ENCODE measurements at places on chromosomes 7 and 10. TPM values are rescaled to one million over a fixed set of nuclear protein-coding genes. Genes with fewer than 3 reads are reported as not detected.

DNA sequence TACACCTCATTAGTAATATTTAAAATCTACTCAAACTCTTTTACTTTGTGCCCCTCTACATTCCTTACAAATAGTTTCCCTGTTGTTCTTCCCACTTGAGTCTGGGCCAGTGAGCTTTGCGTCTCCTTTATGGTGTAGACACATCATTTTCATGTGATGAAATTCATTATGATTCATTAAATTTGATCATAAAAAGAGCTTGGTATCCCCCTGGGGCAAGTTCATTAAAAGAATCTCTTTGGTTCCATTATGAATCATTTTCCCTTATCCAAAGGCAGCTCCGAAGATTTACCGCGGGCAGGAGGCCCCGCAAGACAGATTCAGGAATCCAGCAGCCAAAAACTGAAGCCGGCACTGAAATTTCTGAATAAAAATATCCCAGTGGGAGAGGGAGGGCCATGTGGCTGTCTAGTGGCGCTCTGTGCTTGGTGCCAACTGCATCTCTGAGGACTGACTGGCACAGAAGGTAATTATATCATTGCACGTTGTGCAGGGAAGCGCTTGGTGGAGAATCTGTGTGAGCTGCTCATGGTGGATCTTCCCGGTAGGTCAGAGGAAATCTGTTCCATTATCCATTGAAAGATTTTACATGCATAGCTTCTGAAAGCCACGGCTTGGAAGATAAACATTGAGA is 151.4 kb upstream of the PITRM1 start:
- no peak for DNase-seq

DNA sequence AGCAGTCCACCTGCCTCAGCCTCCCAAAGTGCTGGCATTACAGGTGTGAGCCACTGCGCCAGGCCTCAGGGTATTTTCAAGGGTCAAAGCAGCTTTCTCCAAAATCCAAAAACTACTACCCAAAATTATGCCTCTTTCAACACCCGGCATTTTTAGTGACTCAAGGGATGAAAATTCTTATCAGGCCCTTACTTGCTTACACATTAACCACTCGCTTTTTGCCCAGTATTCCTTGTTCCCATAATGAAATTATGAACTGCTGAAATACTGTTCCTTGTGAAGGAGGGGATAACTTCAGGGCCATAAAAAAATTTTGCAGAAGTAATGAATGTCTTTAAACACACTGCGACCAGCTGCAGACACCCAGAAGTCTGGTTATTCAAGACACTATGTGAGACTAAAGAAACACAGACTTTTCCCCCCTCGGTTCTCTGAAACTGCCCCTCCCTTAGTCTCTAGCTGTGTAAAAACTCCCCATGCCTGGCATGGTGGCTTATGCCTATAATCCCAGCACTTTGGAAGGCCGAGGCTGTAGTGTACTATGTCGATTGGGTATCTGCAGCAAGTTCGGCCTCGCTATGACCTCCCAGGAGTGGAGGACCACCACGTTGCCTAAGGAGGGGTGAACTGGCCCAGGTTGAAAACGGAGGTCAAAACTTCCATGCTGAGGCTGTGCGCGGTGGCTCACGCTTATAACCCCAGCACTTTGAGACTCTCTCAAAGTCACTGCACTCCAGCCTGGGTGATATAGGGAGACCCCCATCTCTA is 12.0 kb downstream of the FXYD4 start:
- DNase-seq, result no peak

GRCh38 chr10:509361-510102 is 179.9 kb downstream of the DIP2C start:
- DNase-seq, result no peak

- no peak for DNase-seq
Measured at GRCh38 chr10:100043344-100043743, 33.6 kb upstream of the DNMBP start.

- no peak for DNase-seq
Measured at GRCh38 chr10:84540617-84541288, 212.4 kb downstream of the CCSER2 start.

- DNase-seq, result no peak
Measured at GRCh38 chr10:18097524-18097923, 42.7 kb upstream of the CACNB2 start.

- peak; percentile 60 for DNase-seq
Measured at GRCh38 chr10:103542764-103543616, 49.5 kb downstream of the NEURL1 start.

- DNase-seq, result no peak
Measured at GRCh38 chr7:50852901-50853300, 70.2 kb upstream of the GRB10 start.

GRCh38 chr7:147607157-147607800 is 983.3 kb upstream of the C7orf33 start:
- no peak for DNase-seq

- DNase-seq, result no peak
Measured at GRCh38 chr7:78047800-78048199, 249.2 kb downstream of the PHTF2 start.

GRCh38 chr10:69801434-69802315 is at the start of gene COL13A1:
COL13A1 (plus strand) TSS chr10:69801906; CDS start chr10:69802424, 518 bp downstream.
- DNase-seq, result peak; percentile 82

DNA sequence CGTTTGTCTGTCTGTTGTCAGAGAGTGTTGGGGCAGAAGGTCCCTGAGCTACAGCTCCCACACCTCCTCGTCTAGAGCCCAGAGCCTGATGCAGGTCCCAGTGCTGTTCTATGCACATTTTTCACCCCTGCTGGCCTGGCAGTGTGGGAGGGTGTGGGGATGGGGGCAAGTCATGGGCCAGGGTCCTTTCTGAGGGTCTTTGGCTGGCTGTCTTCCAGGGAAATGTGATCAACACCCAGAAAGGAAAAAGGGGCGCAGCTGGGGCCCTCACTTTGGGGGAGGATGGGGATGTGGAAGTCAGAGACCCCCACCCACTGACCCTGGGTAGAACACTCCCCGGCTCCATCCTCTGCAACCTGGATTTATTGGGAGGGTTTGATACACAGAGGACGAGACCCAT is 50.0 kb upstream of the ZNF716 start:
- no peak for DNase-seq

DNA sequence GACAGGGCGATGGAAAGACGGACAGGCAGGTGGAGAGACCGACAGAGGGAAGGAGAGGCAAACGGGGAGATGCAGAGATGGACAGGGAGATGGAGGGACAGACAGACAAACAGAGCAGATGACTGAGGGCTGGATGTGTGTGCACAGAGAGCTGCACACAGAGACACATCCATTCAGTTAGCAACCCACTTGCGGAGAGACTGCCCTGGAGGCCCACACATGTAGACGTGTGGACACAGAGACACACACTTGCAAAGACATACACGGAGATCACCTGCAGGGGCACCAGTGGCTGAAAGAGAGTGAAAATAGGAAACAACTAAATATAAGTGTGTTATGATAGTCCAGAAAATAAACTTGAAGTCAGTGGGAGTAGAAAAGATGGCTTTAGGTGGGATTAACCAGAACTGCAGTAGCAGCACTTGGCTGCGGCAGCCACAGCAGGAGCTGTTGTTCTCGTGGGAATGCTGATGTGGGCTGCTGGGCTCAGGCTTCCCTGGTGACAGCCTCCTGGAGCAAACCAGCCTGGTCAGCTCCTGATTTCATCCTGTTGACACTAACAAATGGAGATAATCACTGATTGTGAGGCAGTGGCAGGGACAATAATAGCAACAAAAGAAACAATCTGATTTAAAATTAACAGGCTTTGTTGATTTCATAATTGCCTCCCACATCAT is 134.1 kb downstream of the CCNY start:
- DNase-seq, result no peak

DNA sequence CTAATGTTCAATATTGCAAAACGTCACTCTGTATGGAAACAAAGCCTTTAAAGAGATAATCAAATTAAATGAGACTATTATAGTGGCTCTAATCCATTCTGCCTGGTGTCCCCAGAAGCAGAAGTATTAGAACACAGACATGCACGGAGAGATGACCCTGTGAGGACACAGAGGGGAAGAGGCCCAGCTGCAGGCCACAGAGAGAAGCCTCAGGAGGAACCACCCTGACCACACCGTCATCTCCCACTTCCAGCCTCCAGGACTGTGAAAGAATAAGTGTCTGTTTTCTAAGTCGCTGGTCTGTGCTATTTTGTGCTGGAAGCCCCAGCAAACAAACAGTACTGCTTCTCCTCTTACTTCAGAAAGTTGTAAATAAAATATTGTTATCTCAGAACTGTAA is 283.5 kb upstream of the ADARB2 start:
- DNase-seq, result no peak

GRCh38 chr7:117698018-117698417 is 175.2 kb downstream of the CTTNBP2 start:
- no peak for DNase-seq

DNA sequence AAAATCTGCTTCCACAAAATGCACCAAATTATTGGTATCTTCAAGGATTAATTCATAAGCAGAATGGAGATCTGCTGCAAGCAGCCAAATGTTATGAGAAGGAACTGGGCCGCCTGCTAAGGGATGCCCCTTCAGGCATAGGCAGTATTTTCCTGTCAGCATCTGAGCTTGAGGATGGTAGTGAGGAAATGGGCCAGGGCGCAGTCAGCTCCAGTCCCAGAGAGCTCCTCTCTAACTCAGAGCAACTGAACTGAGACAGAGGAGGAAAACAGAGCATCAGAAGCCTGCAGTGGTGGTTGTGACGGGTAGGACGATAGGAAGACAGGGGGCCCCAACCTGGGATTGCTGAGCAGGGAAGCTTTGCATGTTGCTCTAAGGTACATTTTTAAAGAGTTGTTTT is 12.1 kb downstream of the IFIT3 start:
- no peak for DNase-seq

DNA sequence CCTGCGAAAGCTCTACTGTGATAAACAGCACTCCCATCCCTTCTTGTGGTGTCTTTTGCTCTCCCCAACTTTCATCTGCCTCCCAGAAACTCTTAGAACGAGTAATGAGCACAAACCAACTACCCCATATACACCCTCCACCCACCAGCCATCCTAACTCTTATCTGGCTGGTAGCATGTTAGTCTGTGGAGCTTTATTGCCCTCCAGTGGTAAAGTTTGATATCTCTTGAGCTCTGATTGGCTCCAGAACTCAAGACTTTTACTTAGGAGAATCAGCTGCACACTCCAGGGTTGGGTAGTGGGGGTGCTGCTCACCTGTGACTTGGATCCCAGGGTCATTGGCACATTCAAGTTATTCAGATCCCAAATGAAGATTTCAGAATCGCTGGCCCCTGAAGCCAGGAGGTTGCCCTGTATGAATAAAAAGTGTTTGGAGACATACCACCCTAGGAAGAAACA is 10.9 kb downstream of the SEC31B start:
- no peak for DNase-seq

- DNase-seq, result no peak
Measured at GRCh38 chr7:73682745-73683055, 553 bp downstream of the DNAJC30 start.

DNA sequence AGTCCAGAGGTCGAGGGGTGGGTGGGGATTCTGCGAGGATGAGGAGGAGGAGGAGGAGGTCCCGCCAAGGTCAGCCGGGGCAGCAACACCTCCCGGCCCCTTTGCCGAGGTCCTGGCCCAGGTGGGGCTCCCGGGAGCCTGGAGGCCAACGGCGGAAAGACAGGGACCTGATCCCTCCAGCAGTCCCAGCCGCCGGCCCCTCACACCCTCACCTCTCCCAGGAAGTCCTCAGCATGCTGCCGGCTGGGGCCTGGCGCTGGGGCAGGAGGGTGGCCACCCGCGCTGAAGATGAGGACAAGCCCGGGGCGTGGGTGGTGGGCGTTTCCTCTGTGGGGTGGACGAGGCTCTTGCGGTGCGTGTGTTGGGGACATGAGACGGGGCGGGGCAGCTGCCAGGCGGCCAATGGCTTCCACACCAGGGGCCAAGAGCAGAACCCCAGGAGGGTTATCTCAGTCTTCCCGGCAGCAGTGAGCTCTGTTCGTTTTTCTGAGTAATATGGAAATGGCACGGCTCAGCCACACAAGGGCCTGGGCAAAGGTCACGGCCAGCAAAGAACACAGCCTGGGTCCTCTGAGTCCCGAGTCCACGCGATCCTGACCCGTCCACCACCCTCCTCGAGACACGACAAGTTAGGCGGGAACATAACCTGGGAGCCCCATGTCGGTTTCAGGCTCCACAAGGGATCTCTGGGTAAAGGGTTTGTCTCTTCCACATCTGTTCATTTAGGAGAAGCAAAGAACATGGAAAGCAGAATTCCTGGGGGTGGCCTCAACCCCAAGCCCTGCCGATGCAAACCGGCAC is 82.9 kb upstream of the PDGFA start:
- DNase-seq, result no peak

DNA sequence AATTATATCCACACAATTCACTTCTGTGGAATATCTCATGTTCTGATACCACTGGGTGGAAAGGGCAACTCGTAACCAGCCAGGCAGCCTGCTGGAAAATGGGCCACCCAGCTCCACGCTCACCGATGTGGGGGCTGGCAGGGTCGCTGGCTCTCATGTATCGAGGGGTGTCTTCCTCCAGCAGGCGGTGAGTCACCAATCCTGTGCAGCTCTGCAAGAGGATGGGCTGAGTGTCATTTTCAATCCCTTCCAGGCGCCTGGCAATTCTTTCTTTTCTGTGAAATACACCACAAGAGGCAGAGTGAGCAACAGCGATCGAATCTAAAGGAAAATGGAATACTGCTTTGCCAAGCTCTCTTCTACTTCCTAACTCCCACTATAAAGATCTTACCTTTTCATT is 80.1 kb downstream of the SVIL start:
- DNase-seq, result no peak

- no peak for DNase-seq
Measured at GRCh38 chr7:25392588-25393338, 164.5 kb upstream of the NPVF start.

- no peak for DNase-seq
Measured at GRCh38 chr10:95229724-95230627, 35.9 kb downstream of the ACSM6 start.

- no peak for DNase-seq
Measured at GRCh38 chr7:20804345-20804744, 17.7 kb upstream of the SP8 start.

PNLIPRP1 gene
- 0.24 TPM for polyA plus RNA-seq

RBP4 gene
- 0.73 TPM for polyA plus RNA-seq

TUBB8 gene
- 1.2 TPM for polyA plus RNA-seq

RARRES2 gene
- 54.0 TPM for polyA plus RNA-seq

DNAAF5 gene
- 39.8 TPM for polyA plus RNA-seq

ELFN1 gene
- 18.3 TPM for polyA plus RNA-seq

HYAL4 gene
- 0.19 TPM for polyA plus RNA-seq

PLXDC2 gene
- polyA plus RNA-seq, result 28.1 TPM

TEX47 gene
- not detected for polyA plus RNA-seq

PTF1A gene
- not detected for polyA plus RNA-seq

DENND11 gene
- polyA plus RNA-seq, result 36.3 TPM

TIMM23 gene
- 62.4 TPM for polyA plus RNA-seq

C10orf53 gene
- not detected for polyA plus RNA-seq

ADAM12 gene
- polyA plus RNA-seq, result 19.7 TPM

C10orf105 gene
- polyA plus RNA-seq, result 0.21 TPM

GDF2 gene
- not detected for polyA plus RNA-seq

GIMAP4 gene
- 20.4 TPM for polyA plus RNA-seq

OR2A42 gene
- polyA plus RNA-seq, result 0.58 TPM

SEMA3D gene
- 42.7 TPM for polyA plus RNA-seq

MNX1 gene
- 0.12 TPM for polyA plus RNA-seq

All from renal pelvis (tissue), 12 donors.